ENCODE measurements at places on chromosomes 12 and 14.

DNA sequence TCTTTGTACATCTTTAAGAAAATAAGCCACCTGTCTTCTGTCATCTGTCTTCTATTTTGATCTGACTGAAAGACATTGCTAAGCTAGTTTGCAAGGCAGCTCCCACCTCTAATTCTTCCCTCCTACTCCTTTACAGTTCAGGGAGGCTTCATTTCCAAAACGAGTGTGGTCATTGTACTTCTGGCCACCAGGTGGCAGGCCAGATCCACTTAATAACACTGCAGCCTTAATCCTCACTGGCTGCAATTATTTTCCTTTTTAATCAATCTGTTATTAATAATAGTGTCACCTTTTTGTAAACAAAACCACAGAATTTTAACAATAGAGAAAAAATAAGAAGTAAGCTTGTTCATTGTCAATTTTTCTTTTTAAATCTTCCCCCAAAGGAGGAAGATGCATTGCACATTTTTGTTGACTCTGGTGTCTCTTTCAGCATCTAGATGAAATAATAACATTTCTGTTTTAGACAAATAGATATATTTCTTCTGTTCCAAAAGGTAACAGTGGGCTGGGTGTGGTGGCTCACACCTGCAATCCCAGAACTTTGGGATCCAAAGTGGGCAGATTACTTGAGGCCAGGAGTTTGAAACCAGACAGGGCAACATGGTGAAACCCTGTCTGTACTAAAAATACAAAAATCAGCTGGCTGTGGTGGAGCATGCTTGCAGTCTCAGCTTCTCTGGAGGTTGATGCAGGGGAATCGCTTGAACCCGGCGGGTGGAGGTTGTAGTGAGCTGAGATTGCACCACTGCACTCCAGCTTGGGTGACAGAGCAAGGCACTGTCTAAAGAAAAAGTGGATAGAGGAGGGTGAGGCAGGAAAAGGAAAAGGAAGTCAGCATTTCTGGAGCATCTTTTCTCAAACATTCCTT lies 23.3 kb downstream of the GABARAPL1 start:
- DNase-seq = no peak

GRCh38 chr14:104075530-104076151 lies 9.9 kb upstream of the ASPG start:
- no peak for DNase-seq

DNA sequence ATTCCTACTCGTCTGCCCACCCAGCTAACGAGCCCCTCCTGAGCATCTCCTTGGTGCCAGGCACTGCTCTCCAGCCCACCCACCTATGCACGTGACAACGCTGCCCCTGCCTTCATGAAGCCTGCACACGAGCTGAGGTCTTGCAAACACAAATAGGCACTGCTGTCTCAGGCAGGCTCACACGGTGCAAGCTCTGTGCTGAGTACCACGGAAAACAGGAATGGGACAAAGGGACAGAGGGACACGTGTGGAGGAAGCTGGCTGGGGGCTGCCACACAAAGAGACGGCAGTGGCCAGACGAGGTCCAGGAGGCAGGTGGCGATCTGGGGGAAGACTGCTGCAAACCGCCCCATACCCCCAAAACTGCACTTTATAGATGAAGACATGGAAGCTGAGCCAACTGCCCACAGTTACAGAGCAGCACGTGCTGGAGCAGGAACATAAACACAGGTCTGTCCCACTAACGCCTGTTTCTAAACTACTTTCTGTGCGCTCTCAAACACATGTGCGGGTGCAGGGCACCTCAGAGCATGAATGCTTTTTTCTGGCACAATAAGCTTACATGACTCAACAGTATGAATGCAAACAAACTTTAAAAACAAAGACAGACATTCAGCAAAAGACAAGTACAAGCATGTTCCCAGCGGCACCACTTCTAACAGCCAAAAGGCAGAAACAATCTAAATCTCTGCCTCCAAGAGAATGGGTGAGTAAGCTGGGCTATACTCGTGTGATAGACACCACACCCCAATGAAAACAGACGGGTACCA lies 64.5 kb downstream of the AMN start:
- no peak for DNase-seq

GRCh38 chr14:59711080-59711479 lies 134.5 kb upstream of the CCDC175 start:
- no peak for DNase-seq

- DNase-seq = no peak
Observed at GRCh38 chr14:30985796-30986195, 39.7 kb upstream of the AP4S1 start.

All from activated naive CD8-positive, alpha-beta T cell treated with anti-CD3 and anti-CD28 coated beads, Interleukin-2, amount 50 U/mL, for 16 hours (primary cell).